ENCODE measurements at places on chromosomes 16 and 17.

GRCh38 chr17:59832883-59833379 is 59.8 kb downstream of the TUBD1 start:
- DNase-seq: no peak

DNA sequence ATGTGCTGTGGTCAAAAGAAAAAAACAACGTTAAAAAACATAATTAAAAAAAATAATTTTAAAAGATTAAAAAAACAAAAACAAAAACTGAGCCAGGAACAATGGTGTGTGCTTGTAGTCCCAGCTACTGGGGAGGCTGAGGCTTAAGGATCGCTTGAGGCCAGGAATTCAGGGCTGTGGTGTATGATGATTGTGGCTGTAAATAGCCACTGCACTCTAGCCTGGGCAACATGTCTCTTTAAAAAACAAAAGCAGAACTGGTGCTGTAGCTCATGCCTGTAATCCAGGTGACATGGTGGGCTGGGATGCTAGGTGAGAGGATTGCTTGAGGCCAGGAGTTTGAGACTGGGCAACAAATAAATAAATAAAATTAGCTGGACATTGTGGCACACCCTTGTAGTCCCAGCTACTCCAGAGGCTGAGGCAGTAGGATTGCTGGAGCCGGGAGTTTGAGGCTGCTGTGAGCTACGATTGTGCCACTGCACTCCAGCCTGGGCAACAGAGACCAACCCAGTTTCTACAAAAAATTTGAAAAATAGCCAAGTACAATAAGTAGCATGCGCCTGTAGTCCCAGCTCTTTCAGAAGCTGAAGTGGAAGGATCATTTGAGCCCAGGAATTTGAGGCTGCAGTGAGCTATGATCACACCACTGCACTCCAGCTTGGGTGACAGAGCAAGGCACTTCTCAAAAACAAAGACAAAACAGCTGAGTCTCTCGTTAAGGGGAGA is 43.6 kb downstream of the NFATC3 start:
- no peak for DNase-seq

- DNase-seq: no peak
Measured at GRCh38 chr17:49850772-49851386, 3.0 kb upstream of the TAC4 start.

DNA sequence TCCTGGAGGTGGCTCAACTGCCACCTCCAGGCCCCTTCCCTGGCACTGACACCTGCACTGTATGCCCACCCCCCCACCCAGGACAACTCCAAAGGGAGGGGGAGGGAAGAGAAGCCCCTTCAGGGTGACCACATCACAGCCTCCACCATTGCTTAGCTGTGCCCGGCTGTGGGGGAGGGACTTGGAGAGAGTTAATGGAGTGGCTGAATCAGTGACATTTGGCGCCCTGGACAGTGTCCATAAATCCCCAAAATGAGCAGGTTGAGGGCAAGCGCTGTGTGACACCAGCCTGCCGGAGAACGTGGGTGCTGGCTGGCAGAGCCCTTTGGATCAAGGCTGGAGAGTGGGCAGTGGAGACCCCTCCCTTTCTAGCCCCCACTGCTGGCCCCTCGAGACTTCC is 883 bp downstream of the USH1G start:
- DNase-seq: no peak

GRCh38 chr16:2385190-2385836 is 43.9 kb upstream of the CCNF start:
- DNase-seq: no peak

DNA sequence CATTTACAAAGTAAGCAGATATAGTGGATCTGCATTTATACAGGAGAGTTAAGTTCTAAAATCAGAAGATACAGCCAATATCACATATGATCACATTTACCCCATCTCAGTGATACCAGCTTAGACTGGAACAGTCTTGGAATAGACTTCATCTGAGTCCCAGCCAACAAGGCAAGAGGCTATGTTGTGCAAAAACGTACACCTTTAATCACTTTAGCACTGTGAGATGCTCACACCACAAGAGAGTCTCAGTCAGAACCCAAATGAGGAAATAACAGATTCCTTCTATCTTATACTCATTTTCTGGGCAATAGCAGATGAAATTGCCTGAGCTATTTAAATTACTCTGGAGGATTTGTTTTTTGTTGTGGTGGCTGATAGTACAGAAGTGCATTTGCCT is 145.6 kb downstream of the ANKFN1 start:
- DNase-seq: no peak

Data from HuH-7 (cell line).